DND-41 (cell line): ENCODE measurements at places on chromosomes 12 and 14.

- DNase-seq: no peak
Measured at GRCh38 chr14:99899578-99900178, 106.5 kb downstream of the EML1 start.

GRCh38 chr14:53663709-53664108 lies 292.9 kb downstream of the BMP4 start:
- DNase-seq: no peak

DNA sequence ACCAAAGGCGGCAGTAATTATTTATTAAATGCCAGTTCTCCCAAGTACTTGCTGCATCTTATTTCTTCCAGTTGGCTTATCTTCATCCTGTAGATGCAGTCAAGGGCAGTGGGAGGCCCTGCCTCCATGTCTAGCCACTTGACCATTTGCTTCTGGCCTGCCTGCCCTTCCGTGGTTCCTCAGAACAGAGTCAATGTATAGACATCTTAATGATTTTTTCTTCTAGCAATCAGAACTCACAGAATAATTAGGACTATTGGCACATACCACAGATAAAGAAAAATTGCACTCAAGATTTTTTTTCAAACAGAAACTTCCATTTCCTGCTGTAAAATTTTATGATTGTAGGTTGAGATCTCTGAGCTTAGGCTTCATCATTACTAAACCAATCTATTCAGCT lies 20.9 kb downstream of the NR1H4 start:
- no peak for DNase-seq

GRCh38 chr14:73269729-73270531 lies 32.6 kb downstream of the PAPLN start:
- no peak for DNase-seq

- no peak for DNase-seq
Measured at GRCh38 chr12:15274561-15274967, 47.7 kb upstream of the PTPRO start.

- no peak for DNase-seq
Measured at GRCh38 chr12:26555139-26555538, 277.9 kb downstream of the ITPR2 start.

DNA sequence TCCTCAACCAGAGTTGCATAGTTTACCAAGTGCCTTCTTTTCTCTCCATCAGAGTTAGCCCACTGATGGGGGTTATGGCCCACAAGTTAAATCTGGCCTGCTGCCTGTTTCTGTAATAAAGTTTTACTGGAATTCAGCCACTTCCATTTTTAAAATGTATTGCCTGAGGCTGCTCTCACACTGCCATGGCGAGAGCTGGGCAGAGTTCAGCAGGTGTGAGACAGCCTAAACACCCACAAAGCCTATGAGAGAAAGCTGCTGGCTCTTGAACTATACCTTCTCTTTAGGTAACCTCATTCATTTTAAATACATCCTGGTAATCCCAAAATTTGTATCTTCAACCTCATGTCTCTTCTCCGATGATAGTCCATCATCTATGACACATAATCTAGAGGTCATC lies 86.1 kb downstream of the BCL2L14 start:
- no peak for DNase-seq

- DNase-seq: no peak
Measured at GRCh38 chr12:39372204-39372925, 70.6 kb downstream of the KIF21A start.

DNA sequence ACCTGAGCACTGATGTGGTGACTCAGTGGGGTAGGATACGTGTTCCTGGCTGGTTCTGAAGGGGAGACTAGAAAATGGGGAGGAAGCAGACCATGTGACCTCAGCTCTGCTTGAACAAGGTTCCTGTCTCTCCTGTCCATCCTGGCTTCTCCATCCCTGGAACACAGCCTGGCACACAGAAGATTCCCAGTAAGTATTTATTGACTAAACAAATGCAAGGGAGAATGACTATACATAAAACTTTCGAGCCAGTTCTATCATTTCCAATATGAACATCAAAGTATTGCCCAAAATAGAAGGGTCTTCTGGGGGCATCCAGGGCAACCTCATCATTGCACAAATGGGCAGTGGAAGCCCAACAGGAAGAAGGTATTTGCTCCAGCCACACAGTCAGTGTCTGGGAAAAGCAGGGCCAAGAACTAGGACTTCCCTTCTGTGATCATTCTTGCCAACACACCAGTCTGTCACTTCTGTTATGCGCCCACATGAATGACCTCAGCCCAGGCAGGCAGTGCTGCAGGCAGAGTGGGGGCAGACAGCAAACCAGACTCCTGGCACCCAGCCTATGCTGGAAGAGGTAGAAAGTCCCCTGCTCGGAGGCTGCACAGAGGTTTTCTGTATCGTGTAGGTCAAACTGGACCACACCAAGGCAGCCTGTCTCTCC lies 5.6 kb upstream of the SERPINA9 start:
- DNase-seq: no peak

DNA sequence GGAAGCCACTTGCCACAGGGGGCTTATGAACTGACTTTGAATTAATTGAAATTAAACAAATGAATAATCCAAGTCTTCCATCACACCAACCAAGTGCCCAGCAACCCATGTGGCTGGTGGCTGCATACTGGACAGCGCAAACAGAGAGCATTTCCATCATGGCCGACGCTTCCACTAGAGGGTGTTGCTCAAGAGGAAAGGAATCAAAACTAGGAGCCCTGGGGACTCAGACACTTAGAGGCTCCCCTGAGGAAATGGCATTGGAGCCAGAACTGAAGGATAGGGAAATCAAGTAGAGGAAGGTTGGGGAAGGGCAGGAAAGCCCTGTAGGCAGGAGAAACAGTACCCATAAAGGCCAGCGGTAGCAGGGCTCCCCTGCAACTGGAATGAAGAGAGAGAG lies 50.6 kb upstream of the NUAK1 start:
- DNase-seq: no peak

- DNase-seq: no peak
Measured at GRCh38 chr12:121947981-121948380, 29.6 kb downstream of the CFAP251 start.

DNA sequence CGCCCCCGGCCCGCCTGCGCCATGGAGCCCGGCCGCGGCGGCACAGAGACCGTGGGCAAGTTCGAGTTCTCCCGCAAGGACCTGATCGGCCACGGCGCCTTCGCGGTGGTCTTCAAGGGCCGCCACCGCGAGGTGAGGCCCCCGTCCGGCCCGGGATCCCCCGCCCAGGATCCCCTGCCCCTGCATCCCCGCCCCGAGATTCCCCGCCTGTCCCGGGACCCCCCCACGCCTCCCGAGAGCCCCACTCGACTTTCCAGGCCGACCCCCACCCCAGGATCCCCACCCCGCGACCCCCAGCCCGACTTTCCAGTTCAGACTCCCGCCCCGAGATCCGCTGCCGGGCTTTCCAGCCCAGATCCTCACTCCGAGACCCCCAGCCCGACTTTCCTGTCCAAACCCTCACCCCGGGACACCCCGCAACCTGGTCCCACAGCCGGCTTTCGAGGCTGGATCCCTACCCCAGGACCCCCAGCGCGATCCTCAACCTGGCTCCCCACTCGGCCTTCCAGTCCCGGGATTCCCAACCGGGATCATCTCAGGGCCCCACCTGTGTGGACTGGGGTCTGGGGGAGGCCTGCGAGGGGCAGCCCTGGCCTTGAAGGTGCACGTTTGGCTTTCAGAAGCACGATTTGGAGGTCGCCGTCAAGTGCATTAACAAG lies 688 bp downstream of the ULK1 start:
- peak; percentile 24 for DNase-seq

GRCh38 chr12:65740873-65741600 lies 83.2 kb upstream of the HMGA2 start:
- DNase-seq: no peak

- no peak for DNase-seq
Measured at GRCh38 chr14:65168840-65169239, 66.5 kb upstream of the MAX start.

DNA sequence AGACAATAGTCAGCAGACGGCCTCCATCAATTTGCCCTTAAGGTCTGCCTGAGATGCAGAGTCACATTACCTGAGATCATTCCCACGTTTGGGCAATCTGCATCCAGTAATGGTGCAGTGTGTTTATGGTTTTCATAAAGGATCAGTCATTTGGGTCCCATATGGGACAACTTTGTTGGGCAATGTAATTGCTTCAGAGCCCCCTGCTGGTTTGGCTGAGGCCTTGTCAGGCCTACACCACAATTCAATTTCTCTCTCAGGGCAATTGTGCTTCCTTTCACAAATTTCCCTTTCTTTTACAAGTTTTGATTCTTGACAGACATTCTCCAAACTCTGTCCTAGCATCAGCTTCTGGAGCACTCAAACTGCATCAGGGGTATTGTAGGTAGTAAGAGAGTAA lies 191.2 kb upstream of the SSTR1 start:
- no peak for DNase-seq

GRCh38 chr12:51942501-51943000 lies 8.9 kb upstream of the ACVR1B start:
- no peak for DNase-seq

- no peak for DNase-seq
Measured at GRCh38 chr14:68981539-68981976, 2.5 kb upstream of the ACTN1 start.

- no peak for DNase-seq
Measured at GRCh38 chr14:41548666-41549065, 58.0 kb upstream of the LRFN5 start.

DNA sequence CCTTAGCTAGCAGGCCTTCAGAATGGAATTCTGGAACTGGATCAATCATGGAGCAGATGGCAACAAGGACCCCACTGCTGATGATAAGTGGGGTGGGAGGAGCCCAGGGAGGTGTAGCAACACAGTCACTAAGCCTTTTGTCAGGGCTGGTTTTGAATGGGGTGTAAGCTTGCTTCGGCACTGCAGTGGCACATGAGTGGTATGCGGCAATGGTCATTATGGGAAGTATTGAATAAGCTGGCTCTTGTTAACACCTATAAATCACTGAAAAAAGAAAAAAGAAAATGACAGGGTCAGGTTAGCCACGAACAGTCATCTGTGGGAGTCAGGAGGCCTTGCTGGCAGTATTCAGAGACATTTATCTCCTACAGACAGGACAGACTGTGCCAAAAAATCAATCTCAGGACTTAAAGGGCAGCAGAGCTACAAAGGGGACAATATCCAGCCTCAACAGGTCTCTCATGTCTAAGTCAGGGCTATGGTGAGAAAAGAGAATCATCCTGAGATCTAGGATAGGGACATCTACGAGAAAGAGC lies 19.1 kb downstream of the CDKL1 start:
- DNase-seq: no peak

- no peak for DNase-seq
Measured at GRCh38 chr12:79645235-79645630, 45.5 kb downstream of the PAWR start.
